PC-9 (cell line): ENCODE measurements at places on chromosomes 12 and 14.

- no peak for DNase-seq
- no peaks in the 10 kb centered on the region for H3K27me3 ChIP-seq
- H3K4me1 ChIP-seq, result peaks cover 47% of the 10 kb centered on the region
- H3K27ac ChIP-seq, result no peak overlapping the region
- no peak overlapping the region for H3K4me3 ChIP-seq
Observed at GRCh38 chr12:55721601-55722213, 1.5 kb downstream of the RDH5 start.

DNA sequence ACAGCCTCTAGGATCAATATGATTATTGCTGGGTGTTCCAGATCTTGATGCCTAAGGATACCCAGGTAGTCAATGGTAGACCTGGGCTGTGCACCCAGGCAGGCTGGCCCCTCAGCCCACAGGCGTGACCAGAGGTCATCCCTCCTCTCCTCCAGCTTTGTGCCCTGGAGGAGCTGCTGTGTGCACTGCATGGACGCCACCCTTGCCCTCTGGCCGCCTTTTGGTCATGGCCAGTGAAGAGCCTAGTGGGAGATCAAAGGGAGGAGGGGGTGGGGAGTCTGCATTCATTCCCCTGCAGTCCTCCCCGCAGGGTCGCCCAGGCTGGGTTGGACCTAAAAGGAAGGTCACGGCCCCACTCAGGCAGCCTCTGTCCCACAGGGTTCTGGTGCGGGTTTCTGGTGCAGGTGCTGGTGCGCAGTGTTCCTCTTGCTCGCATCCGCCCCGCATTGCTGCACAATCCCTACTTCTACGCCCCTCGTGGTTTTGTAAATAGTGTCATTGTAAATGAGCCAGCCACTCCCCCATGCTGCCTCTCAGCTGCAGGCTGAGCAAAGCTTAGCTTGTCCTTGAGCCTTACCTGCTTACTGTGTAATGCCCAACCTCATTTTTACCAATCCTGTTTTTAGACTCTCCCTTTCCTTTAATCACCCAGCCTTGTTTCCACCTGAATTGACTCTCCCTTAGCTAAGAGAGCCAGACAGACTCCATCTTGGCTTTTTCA, 55.3 kb downstream of the PSMA6 start:
- H3K4me3 ChIP-seq, result no peak overlapping the region
- H3K27me3 ChIP-seq, result no peaks in the 10 kb centered on the region
- no peak overlapping the region for H3K27ac ChIP-seq
- H3K36me3 ChIP-seq, result no peaks in the 10 kb centered on the region

DNA sequence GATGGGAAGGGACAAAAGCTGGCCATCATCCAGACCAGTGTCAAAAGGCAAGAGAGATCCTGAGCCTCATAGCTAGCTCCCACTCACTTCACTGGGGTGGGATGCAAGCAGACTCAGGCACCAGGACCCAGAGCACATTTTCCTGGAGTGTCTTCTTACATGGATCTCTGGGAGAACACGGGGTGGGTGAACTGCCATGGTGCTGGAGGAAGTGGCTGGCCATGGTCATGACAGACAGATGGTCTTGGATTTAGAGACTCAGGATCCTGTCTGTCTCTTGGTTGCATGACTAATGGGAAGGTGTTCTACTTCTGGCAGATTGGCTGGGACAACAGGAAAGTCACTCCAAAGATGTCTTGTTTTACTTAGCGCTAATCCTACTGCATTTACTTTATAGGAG, 311.5 kb downstream of the ATP23 start:
- H3K4me1 ChIP-seq, result no peaks in the 10 kb centered on the region
- DNase-seq, result no peak
- no peak overlapping the region for H3K4me3 ChIP-seq
- H3K36me3 ChIP-seq, result no peaks in the 10 kb centered on the region
- no peaks in the 10 kb centered on the region for H3K27me3 ChIP-seq

DNA sequence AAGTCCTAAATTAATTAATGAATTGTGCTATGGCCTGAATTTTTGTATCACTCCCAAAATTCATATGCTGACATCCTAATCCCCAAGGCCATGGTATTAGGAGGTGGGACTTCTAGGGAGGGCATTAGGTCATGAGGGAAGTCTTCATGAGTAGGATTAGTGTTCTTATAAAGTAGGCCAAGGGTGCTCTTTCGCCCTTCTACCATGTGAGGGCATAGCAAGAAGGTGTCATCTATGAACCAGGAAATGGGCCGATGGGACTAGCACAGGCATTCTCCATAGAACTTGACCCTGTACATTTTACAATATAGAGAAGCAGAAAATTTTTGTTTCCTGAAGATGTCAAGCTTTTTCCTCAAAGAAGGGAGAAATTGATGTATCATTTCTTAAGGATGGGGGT, 12.5 kb downstream of the SYT10 start:
- no peak overlapping the region for H3K27ac ChIP-seq
- H3K36me3 ChIP-seq, result no peaks in the 10 kb centered on the region
- no peaks in the 10 kb centered on the region for H3K27me3 ChIP-seq
- H3K4me3 ChIP-seq, result no peak overlapping the region
- DNase-seq, result no peak

DNA sequence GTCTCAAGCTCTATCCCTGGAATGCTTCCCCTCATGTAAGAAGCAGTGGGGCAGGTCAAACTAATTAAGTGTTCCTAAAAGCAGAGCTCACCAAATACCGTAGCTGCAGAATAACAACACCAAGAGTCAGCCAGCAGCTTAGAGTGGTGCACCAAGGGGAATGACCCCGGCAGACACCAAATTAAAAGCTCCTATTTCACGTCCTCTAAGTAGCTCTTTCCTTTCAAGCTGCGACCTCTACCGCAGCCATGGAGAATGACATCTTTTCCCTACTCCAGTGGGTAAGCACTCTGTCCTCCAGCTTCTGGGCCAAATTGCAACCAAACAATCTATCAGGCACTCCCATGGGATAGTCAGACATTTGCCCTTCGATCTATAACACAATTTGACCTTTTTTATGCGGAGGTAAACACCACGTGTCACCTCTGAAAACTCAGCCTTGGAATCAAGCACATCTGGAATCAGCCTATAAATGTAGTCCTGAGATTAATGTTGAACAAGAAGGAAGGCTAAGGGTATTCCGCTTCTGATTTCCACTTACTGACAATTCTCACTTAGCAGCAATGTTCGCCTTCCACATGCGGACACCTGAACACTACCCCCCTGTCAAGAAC, 67.6 kb upstream of the CDKN3 start:
- H3K4me1 ChIP-seq, result no peaks in the 10 kb centered on the region
- DNase-seq, result peak; percentile 47
- no peak overlapping the region for H3K27ac ChIP-seq
- no peak overlapping the region for H3K4me3 ChIP-seq
- H3K27me3 ChIP-seq, result no peaks in the 10 kb centered on the region

DNA sequence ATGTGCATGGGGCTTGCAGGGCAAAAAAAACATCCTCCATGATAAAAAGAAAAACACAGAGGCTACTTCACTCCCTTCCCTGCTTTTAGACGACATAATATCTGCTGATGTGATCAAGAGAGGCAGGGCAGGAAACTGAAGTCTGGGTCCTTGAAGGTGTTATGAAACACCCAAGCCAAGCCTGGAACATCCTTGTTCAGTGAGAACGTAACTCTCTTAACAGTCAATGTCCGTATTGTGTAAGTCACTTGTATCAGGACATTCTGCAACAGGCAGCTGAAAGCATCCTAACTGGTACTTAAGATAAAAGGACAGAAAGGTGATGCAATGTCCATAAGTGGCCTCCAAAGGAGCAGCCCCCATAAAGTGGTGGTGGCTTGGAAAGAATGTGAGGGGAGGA, 20.0 kb downstream of the KCNK10 start:
- H3K4me3 ChIP-seq, result no peak overlapping the region

DNA sequence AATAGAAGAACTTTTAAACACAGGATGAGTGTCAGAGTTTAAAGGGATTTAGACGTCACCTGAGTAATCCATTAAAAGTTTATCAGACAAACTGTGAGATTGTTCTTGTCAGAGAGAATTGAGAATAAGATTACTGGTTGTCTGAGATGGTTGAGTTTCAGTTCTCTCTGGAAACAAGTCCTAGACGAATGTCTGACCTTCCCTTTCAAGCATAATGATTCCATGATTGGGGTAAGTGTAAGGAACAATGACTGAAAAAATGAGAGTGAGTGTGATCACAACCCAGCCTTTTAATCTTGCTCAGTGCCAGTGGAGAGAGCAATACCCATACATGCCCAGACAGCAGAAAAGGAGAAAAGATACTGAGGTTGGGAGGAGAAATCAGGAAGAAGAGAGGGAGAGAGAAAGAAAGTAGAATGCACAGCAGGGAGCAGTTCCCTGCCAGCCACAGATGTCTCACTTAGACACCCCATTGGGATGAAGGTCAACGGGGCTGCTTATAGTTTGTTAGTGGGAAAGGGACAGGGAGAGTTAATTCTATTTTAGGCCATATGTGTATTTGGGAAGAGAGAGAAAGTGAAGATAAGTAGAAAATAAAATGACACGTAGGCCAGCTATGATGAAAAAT, 4.3 kb downstream of the GRIP1 start:
- no peaks in the 10 kb centered on the region for H3K27me3 ChIP-seq
- no peak for DNase-seq
- H3K4me3 ChIP-seq, result no peak overlapping the region
- no peak overlapping the region for H3K27ac ChIP-seq

DNA sequence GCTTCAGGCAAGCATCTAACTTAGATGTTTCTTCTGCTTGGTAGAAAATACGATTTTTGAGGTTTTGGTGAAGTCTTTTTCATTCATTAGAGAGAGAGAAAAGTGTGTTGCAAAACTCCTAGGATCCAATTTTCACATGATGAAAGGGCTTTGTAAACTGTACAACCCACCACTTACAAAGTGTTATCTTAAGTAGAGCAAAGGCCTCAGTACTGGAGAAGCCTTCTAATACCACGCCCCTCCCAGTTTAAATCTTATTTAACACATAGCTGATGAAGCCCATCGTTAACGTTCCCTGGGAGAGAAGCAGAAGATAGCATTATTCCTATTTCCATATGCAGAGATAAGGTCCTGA, 869 bp downstream of the APOLD1 start:
- H3K27ac ChIP-seq, result peak overlapping the region; percentile 76
- DNase-seq, result no peak
- no peaks in the 10 kb centered on the region for H3K27me3 ChIP-seq
- no peaks in the 10 kb centered on the region for H3K36me3 ChIP-seq

DNA sequence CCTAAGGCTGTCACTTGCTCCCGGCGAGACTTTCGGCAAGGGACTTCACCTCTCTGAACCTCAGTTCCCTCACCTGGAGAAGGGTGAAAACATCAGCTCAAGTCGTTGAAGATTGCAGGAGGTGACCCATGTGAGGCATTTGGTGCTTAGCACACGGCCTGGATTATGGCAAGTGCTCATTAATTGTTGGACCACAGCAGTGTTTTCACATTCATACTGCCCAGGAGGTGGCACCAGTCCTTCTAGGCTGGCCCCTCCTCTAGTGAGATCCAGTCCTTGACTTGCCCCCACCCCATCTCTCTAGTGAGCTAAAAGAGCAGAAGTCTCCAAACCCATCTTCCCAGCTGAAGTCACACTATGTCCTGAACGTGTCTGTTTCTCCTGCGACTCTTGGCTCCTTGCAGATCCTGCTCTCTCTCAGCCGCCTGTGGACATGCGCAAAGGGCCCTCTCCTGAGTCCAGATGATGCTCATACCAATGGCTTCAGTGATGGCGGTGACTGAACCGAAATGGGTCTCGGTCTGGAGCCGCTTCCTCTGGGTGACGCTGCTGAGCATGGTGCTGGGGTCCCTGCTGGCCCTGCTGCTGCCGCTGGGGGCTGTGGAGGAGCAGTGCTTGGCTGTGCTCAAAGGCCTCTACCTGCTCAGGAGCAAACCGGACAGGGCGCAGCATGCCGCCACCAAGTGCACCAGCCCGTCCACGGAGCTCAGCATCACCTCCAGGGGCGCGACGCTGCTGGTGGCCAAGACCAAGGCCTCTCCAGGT, 1.6 kb downstream of the FICD start:
- no peak for DNase-seq
- H3K4me1 ChIP-seq, result peaks cover 11% of the 10 kb centered on the region; the same call in 1 of the 2 replicates
- peaks cover 4% of the 10 kb centered on the region for H3K36me3 ChIP-seq

DNA sequence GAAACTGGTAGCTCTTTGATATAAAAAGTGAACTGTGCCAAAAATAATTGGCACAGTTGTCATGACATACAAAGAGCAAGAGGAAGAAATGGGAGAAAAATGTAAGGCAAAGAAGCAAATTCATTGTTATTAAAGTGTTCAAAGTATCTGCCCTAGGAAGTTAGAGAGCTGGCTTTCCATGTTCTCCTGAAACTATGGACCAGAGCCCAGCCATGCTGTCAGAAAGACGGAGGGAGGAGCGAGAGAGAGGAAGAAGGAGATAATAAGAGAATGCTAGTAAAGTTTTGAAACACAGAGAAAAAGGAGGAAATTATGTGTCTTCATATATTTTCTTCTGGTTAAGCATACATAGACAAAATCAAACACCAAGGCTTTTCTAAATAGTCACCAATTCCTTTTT, 78.1 kb upstream of the PELI2 start:
- DNase-seq, result no peak
- H3K27me3 ChIP-seq, result no peaks in the 10 kb centered on the region
- H3K27ac ChIP-seq, result no peak overlapping the region
- no peak overlapping the region for H3K4me3 ChIP-seq
- no peaks in the 10 kb centered on the region for H3K4me1 ChIP-seq

DNA sequence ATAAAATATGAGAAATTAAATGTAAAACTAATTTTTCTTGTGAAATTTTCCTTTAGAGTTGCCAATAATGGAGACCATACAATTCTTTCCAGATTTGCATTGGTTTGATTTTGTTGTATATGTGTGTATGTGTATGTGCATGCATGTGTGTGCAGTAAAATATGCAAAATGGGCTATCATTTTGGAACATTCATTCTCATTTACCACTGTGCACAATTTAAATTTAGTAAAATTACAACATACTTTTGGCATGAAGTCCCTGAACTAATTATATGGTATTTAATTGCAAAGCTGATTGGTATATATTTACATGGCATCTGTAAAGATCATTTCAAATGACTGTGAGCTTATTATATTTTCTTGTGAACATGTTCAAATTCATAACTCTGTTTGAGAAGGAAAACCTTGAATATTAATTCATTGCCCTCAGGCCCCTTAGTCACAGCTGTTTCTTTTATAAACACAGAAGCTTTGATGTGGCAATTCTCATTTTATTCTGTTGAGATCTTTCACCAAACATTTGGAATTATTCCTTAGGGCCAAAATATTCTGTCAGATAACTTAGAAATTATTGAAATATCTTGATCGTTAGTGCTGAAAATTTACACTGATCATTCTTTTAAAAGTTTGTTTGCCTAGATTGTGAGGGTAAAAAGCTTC, 17.6 kb downstream of the KERA start:
- no peak overlapping the region for H3K4me3 ChIP-seq
- 0 out of 2 replicates have a peak, but pooled peaks cover 4% of the 10 kb centered on the region for H3K4me1 ChIP-seq
- no peaks in the 10 kb centered on the region for H3K27me3 ChIP-seq
- H3K36me3 ChIP-seq, result no peaks in the 10 kb centered on the region

DNA sequence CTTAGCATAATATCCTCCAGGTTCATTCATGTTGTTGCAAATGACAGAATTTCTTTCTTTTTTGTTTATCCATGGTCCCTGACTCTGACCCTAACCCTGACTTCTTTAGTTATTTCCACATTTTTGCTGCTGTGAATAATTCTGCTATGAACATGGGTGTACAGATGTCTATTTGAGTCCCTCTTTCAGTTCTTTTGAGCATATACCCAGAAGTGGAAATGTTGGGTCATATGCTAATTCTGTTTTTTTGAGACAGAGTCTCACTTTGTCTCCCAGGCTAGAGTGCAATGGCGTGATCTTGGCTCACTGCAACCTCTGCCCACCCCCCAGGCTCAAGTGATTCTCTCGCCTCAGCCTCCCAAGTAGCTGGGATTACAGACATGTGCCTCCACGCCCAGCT, 33.1 kb downstream of the KNTC1 start:
- no peak for DNase-seq
- no peaks in the 10 kb centered on the region for H3K27me3 ChIP-seq
- peaks cover 12% of the 10 kb centered on the region; the same call in 1 of the 2 replicates for H3K36me3 ChIP-seq

- H3K36me3 ChIP-seq, result no peaks in the 10 kb centered on the region
- H3K27ac ChIP-seq, result peak overlapping the region; percentile 72
- H3K4me3 ChIP-seq, result no peak overlapping the region
Observed at GRCh38 chr14:50018201-50018932, 98.0 kb downstream of the VCPKMT start.
